ENCODE measurements at places on chromosomes 4 and X. TPM values are rescaled to one million over a fixed set of nuclear protein-coding genes. Genes with fewer than 3 reads are reported as not detected.

Gene WDR17
- under 0.01 TPM for total RNA-seq

Gene AGTR2
- not detected for total RNA-seq

Gene PLXNA3
- total RNA-seq = 39.3 TPM

Gene SMIM31
- total RNA-seq = not detected

Gene CENPVL1
- not detected for total RNA-seq

Gene GALNTL6
- under 0.01 TPM for total RNA-seq

Gene DAPP1
- 95.5 TPM for total RNA-seq

Gene FRAS1
- total RNA-seq = 30.4 TPM

Gene FAM9C
- total RNA-seq = not detected

Gene PPP4R3C
- total RNA-seq = not detected

Gene FAM47E
- 0.34 TPM for total RNA-seq

Gene TRAM1L1
- total RNA-seq = 1.3 TPM

Measured in nasal cavity respiratory epithelium epithelial cell of viscerocranial mucosa (primary cell).